ENCODE measurements at places on chromosomes 5 and 9. TPM values are rescaled to one million over a fixed set of nuclear protein-coding genes. Genes with fewer than 3 reads are reported as not detected.

Gene SPARC
- polyA plus RNA-seq = 3,722 TPM

Gene FGF18
- polyA plus RNA-seq = 14.4 TPM

Gene PDE6A
- 0.09 TPM for polyA plus RNA-seq

Gene LCN1
- polyA plus RNA-seq = not detected

Gene AGXT2
- polyA plus RNA-seq = not detected

All from hindlimb muscle (tissue), 1 donor.